ENCODE measurements at places on chromosomes 12 and 14.

- DNase-seq = no peak
Measured at GRCh38 chr12:126362964-126363363, 1297.7 kb downstream of the AACS start.

- no peak for DNase-seq
Measured at GRCh38 chr12:11808931-11809330, 159.5 kb downstream of the ETV6 start.

GRCh38 chr12:6538420-6539313, 4.3 kb downstream of the GAPDH start:
- no peak for DNase-seq

DNA sequence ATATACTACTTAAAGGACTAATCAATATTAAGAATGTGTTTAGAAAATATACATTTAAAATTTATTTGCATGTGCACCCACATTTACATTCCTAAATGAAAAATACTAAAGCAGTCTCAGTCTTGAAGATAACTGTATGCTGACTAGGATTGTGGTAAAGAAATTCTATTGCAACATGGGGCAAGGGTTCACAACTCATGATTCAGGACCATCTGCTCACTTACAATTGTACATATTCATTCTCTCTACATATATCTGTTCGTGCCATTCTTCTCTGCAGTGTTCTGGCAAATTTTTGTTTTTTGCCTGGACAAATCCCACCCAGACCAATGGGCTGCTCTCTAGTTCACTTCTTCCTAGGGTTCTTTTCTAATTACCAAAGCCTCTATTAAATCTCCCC, 417.2 kb upstream of the NOVA1 start:
- no peak for DNase-seq

GRCh38 chr14:81285245-81285644, 64.5 kb upstream of the GTF2A1 start:
- DNase-seq = no peak

DNA sequence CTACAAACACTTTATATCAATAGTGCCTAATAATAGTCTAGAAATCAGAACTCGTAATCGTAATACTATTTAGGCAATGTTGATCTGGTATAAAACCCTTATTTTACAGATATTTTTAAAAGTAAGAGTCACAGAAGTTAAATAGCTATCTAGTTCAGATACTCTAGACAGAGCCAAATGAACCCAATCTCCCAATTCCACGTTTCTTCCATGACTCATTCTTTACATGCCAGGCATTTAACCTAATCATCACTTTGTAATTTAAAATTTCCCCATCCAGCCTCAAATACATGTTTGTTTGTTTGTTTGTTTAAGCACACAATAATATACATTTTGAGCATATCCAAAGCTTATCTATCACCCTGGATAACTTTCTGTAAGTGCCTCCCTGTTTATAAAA, 36.4 kb upstream of the GARIN6 start:
- no peak for DNase-seq

- DNase-seq = no peak
Measured at GRCh38 chr12:130956456-130957303, 3.0 kb downstream of the ADGRD1 start.

GRCh38 chr12:52197371-52198231, 5.8 kb upstream of the KRT80 start:
- peak; percentile 71 for DNase-seq

GRCh38 chr14:38329246-38329645, 73.4 kb upstream of the CLEC14A start:
- DNase-seq = no peak

All from NCI-H2029 (cell line).